ENCODE measurements at places on chromosomes 1 and 21.

- no peak for DNase-seq
Observed at GRCh38 chr1:59322814-59323213, 25.9 kb downstream of the FGGY start.

DNA sequence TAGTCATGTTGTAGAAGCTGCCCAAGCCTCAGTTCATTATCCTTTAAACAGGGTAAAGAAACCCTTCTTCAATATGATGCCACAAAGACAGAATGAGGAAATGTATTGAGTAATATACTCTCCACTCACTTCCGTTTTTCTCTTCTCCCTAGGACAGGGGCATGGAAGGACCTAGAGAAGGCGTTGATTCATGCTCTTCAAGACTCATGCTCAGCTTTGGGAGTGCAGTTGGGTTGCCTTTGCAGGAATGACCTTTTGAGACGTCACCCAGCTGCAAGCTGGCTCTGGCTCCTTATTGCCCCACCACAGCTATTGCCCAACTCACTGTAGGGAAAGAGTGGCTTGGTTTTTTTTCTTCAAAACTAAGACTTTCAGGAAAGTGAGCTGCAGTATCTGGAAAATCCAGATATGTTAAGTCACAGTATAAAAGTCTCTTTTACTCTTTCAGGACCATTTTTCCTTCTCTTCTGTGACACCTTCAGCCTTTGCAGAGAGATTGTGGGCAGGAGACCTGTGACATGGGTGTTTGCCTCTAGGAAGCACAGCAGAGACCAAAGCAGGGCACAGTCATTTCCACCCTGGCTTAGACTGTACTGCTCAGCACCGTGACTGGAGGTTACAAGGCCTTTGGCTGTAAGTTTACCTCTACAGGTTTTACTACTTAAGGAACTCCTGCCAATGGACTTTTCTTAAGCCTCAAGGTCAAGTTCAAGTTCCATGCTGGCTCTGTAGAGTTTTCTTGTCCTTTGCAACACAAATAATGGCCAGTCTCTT, 39.5 kb downstream of the XCL2 start:
- no peak for DNase-seq

DNA sequence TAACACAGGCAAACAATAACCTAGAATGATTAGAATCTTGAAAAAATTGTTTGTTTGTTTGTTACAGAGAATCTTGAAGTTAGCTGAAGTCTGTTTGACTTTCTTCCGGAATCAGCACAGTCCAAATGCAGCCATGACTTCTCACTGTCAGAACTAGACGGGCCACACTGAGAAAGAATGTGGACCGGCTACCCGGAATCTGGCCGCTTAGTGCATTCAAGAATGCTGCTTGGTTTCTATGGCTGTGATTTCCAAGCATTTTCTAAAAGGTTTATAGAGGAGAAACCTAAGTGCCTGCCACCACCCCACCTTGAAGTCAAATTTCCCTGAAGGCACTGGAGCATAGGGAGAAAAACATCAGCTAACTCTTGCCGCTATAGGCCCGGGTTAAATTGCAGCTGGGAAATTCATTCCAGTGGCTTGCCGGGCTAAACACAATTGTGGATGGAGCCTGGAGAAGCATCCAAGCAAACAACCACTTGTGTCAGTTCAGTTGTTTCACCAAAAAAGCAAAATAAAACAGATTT, 231.1 kb downstream of the DISC1 start:
- DNase-seq, result no peak

DNA sequence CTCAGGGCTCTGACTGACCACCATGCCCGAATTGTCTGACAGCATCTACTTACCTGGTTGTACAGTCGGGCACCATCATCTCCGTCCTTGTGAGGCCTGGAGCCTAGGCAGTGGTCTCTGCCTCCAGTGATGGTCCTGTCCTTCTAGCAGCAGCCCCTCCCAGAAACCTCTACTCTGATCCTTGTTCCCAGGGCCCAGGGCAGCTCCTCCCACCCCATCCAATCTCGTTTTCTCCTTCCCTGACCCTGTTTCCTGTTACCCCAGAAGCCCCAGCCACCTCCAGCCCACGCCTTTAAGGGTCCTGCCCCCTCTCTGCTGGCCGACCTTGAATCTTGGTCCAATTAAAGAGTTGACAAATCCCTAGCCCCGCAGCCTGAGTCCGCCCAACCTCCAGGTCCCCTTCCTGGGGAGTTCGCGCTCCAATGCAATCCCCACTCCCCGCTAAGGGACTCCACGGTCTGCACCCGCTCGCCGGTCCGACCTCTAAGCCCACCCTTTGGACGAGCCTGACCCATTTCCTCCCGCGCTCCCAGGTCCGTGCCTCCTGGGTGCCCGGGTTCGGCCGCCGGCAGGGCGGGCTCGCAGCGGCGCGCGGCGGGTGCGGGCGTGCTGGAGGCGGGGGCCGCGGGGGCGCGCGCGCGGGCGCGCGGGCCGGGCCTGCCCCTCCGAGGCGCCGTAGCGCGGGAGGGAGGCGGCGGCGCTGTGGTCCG, at the start of gene B4GALT2:
Gene B4GALT2, plus strand, starts transcription at position 660 of the 710 bp plus-strand sequence. CDS start 1,951 bp downstream, outside the sequence.
- peak; percentile 11 for DNase-seq

DNA sequence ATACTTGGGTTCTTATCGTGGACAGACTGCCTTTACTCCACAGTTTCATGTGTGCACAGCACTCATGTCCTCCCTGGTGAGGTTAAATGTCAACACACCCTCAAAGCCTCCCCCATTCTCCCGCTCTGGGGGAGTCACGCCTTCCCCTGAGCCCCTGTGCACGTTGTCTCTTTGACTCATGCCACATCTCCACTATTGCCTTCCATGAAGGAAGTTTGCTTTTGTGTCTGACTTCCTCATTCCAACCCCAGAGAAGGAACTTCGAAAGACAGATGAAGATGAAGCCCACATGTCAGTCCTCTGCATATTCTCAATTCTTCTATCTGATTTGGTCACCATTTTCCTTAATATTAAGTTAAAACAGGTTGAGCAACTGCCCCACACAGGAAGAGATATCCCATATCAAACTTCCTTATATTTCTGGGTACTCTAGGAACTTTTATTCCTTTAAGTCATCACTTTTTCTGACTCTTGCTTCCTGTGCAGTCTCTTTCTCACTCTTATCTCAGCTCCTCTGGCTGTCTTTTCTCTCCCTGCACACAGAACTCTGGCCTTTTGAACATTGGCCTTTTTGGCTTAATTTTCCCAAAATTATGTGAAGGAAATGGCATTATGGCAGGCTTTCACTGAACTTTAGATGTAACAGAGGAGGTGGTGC, 41.5 kb downstream of the C4BPA start:
- no peak for DNase-seq

DNA sequence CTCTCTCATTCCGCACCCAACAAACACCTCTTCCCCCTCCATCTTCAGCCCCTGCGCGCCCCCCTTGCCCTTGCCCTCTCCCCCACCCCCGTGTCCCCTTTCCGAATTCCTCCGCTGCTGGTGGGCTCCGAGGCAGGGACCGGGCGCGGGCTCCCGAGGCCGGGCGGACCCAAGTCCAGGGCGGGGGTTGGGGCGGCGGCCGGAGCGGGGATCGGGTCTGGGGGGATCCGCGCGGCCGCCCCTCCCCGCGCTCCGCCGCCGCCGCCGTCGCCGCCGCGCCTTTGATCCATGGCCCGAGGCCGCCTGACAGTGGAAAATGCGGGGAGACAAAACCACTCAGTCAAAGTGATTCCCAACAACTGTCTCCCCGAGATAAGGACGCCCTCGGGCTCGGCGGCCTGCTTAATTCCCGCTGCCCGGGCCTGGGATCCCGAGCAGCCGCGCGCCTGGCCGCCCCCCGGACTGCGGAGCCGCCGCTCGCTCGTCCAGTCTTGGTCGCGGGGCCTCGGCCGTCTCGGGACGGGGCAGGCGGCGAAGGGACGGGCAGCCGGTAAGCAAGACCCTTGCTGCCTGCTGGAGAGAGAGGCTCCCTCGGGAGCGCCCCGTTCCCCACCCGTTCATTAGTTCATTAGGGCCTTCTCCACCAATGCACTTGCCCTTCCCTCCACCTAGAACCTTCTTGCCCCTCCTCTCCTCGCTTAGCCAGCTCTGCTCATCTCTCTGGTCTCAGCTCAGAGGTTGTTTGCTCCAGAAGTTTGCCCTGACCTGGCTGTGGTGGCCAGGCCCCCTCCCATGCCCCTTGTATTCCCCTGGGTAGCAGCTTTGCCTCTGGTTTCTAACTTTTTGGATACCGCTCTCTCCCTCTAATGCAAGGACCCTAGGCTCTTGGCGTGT, 86.4 kb downstream of the PAX7 start:
- no peak for DNase-seq

- DNase-seq, result no peak
Observed at GRCh38 chr1:182806015-182806678, 16.6 kb downstream of the NPL start.

DNA sequence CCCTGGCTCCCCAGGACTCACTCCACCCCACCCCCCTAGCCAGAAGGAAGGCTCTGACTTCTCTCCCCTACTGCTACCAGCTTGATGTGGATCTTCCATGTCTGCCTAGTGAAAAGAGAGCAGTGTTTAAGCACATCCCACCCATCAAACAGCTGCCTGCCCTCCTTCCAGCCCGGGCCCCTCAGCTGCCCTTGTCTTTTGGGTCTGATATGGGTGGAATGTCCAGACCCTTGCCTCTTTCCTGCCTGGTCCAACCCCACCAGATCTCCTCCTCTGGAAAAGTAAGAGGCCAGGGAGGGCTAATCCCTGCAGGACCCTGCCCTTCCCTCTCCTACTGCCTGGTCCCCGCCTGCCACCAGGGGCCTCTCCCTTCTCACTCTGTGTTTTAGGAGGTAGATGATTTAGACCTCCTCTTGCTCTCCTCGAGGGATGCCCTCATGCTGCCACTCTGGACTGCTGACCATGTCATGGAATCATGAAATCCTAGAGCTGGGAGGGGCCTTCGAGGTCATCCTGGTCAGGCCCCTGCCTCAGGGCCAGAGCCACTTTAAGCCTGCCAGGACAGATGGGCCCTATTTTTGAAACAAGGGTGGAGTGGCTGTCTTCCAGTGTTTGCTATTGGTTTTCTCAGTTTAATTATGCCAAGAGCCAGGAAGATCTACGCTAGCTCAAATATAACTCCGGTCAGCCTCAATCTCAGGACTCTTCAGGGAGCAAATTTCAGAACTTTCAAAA, 15.8 kb upstream of the HSPG2 start:
- no peak for DNase-seq

DNA sequence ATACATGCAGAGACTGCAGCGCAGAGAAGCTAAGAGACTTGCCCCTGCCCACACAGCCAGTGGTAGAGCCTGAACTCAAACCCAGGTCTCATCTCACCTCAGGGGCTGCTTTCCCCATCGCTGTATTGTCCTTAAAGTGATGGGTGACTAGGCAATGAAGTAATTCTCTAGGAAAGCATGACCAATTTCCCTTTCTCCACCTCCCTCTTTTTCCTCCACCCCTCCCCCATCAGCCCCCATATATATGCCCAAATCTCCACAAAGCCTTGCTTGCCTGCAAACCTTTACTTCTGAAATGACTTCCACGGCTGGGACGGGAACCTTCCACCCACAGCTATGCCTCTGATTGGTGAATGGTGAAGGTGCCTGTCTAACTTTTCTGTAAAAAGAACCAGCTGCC, at the start of gene IL24:
Gene IL24, plus strand, starts transcription at position 269 of the 400 bp plus-strand sequence. CDS start 390 bp downstream, outside the sequence.
- DNase-seq, result no peak

DNA sequence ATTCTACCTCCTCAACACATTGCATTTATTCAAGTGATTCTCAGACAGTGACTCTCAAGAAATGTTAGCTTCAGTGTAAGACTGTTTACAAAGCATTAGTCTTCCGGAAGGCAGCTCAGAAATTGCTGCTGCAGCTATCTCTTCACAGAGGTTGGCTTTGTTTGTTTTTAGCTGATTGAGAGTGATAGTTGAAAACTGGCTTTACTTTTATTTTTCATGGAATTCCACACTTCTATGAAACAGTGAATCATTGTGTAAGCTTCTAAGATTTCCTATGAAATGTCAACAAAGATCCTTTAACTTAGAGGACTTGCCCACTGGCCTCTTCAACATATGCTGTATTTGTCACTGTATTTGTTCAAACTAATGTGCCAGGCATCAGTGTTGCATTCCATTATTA, 121.3 kb downstream of the TNNI3K start:
- DNase-seq, result no peak

- DNase-seq, result no peak
Observed at GRCh38 chr1:1241588-1242219, 4.8 kb downstream of the C1QTNF12 start.

DNA sequence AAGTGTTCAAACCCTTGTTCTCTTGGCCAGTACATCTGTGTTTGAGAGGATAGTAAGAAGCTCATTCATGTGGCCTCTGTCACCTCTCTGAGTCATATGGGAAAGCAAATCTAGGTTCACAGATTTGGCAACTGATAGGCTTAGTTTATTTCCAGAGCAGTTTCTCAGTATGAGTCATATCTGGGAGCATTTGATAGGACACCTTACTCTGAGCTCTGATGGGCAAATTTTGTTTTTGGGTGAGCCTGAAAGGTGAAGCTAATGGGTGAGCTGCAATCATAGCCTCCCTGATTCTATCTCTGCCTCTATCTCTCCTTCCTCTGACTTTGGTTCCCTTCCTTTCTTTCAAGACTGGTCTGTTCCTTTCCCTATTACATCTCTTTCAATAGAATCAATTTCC, 134.4 kb downstream of the S1PR1 start:
- DNase-seq, result no peak

- DNase-seq, result no peak
Observed at GRCh38 chr1:36343651-36344394, 20.4 kb upstream of the EVA1B start.

DNA sequence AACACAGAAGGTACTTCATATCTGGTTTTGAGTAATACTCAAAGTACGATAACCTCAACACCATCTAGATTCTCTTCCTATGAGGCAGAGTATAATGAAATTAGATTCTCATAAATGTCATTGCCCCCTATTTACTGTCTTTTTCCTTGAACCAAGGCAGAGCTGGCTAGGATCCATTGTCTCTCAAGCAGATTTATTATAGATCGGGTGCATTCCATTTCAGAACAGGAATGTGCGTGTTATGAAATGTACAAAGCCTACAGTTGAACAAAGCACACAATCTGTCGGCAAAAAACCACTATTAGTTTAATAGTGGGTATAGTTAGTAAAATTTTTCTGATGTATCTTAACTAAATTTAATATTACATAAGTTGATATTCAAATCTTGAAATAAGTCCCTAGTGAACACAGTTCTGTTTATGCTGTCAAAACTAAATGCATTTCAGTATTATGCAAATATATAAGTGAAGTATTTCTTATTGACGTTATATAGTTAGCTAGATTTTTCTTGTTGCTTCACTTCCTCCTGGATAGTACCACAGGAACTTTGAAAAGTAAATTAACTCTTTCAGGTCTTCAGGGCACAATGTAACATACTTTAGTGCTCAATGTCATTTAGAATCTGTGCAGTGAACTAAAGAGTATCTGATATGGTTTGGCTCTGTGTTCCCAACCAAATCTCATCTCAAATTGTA, 92.1 kb downstream of the DDAH1 start:
- DNase-seq, result no peak

DNA sequence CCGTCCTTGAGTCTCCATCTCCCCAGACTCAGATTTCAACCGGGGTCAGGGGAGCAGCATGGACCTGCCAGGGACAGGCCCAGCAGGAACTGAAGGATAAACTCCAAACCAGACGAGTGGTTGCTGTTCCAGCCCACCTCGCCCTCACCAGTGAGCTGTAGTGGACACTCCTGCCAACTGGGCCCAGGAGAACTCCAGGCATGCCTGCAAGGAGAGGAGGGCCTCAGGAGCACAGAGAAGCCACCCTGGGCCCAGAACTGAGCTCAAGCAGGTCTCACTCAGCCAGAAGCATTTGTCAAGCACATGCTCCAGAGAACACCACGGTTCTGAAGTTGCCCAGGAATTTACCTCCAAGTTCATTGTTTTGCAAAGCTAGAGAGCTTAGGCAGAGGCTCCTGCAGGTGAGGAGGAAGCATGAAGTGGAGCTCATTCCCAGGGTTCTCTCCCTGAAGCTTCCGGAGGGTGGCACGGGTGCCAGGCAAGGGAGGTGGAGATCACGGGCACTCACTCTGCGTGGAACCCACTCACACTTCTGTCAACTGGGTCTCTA, 61.0 kb downstream of the MATN1 start:
- DNase-seq, result no peak

- no peak for DNase-seq
Observed at GRCh38 chr1:45566722-45567121, 16.1 kb downstream of the AKR1A1 start.

All from stimulated activated CD8-positive, alpha-beta memory T cell treated with anti-CD3 and anti-CD28 coated beads, Interleukin-2, amount 100 ng/mL, for 1 hour (primary cell).